ENCODE measurements at places on chromosomes 7 and 10.

DNA sequence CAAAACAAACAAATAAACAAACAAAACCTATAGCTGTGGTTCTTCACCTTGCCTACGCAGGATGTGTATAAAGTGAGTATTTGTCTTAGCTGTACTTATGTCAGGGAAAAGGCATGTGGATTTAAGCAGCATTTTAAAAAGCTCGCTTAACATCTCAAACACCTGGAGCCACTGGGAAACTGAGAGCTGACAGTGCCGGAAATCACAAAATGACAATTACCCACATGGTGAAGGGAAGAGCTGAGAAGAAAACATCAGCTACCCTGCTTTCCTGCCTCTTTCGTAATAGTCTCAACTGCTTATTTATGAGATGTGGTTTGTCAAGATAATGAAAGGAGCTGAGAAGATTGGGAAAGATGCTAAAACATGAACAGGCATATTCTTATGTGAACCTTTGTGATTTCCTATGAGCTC is 31.1 kb upstream of the MSMB start:
- no peak for DNase-seq

DNA sequence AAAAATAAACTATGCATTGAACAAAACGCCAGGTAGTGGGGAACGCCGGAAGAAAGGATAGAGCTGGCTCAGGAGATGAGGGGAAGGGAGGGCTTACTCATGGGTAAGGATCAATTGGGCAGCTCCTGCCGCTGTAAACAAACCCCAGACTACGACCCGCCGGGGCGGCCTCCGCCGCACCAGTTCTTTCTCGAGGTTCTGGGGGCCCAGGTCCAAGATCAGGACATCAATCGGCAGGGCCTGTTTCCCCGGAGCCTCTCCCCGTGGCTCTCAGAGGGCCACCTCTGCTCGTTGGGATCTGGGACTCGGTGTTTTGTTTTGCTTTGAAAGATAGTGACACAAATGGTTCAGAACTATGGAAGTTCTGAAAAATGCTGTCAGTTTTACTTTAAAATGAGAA is 140.4 kb downstream of the ELFN1 start:
- DNase-seq, result no peak

DNA sequence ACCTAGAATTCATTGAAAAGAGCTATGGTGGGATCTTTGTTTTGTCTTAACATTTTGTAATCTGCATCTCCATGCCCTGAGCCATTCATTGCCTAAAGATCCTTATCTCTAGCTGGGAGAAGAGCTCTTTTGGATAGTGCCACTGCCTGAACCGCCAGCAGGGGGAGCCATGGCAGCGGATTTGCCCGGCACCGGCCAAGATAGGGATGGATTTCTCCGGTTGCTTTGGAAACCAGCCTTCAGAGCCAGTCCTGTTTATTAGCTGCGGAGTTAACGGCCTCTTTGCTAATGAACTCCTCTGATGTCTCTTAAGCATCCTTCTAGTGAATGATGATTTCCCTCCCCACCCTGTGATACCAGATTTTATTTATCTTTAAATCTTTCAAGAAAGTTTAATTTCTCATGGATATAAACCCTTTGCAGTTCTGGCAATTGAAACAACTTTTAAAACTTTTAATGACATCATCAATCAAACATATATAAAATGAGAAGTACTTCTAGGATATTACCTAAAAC is 58.2 kb upstream of the LYZL2 start:
- peak; percentile 73 for DNase-seq

- no peak for DNase-seq
Measured at GRCh38 chr7:157841773-157842370, 505.1 kb downstream of the DNAJB6 start.

- DNase-seq, result no peak
Measured at GRCh38 chr7:78267141-78267540, 468.6 kb downstream of the PHTF2 start.

DNA sequence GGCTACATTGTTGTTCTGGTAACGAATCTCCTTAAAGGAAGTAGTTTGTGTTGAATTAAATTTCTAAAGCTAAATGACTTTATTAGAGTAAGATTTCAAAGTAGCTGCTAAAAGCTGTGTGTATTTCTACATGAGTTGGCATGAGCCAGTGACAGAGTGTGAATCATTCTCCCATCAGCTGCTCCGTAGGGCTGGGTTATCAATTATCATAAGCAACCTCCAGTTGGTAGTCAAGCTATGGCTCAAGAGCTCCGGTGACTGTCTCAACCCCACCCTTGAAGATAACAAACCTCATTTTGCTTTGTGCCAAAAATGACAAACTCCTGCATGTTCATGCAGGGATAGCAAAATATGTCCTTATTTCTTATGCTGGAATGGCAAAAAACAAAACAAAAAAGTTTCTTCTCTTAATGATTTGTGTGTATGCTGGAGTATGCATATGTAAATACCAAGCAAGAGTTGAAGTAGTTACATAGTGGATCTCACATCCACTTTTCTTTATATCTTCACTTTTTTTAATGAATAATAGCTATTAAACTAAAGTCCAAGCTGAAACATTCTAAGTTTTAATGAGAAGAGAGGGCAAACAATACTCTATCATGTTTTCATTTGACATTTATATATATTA is 249.4 kb downstream of the CACNA2D1 start:
- DNase-seq, result no peak

DNA sequence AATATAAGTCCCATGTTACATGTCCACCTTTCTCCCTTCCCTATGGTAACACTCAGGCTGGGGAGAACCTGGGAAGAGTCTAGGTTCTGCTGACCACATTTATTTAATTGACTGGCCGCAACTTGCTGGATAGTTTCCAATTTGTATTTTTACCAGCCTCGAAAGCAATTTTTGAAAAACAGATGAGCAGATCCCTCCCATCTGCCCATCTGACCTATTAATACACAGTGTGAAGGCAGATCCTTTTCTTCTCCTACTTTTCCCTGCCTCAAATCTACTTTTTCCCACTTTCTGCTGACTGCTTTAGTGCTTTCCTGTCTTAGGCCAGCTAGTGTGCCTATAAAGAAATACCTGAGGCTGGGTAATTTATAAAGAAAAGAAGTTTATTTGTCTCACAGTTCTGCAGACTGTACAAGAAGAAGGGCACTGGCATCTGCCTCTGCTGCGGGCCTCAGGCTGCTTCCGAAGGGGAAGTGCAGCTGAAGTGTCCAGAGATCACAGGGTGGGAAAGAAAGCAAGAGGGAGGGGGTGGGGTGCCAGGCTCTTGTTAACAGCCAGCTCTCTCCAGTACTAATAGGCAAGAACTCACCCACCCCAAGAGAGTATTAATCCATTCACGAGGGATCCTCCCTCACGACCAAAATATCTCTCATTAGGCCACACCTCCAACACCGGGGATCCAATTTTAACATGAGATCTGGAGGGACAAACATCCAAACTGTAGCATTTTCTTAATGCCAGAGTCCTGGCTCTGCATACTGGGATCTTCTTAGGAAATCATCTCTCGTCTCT is 336.0 kb upstream of the IGFBP3 start:
- no peak for DNase-seq

- no peak for DNase-seq
Measured at GRCh38 chr10:75493464-75493863, 62.0 kb downstream of the LRMDA start.

- no peak for DNase-seq
Measured at GRCh38 chr10:24152270-24152669, 56.7 kb upstream of the KIAA1217 start.

- no peak for DNase-seq
Measured at GRCh38 chr7:151249732-151250072, 1.2 kb upstream of the SMARCD3 start.

DNA sequence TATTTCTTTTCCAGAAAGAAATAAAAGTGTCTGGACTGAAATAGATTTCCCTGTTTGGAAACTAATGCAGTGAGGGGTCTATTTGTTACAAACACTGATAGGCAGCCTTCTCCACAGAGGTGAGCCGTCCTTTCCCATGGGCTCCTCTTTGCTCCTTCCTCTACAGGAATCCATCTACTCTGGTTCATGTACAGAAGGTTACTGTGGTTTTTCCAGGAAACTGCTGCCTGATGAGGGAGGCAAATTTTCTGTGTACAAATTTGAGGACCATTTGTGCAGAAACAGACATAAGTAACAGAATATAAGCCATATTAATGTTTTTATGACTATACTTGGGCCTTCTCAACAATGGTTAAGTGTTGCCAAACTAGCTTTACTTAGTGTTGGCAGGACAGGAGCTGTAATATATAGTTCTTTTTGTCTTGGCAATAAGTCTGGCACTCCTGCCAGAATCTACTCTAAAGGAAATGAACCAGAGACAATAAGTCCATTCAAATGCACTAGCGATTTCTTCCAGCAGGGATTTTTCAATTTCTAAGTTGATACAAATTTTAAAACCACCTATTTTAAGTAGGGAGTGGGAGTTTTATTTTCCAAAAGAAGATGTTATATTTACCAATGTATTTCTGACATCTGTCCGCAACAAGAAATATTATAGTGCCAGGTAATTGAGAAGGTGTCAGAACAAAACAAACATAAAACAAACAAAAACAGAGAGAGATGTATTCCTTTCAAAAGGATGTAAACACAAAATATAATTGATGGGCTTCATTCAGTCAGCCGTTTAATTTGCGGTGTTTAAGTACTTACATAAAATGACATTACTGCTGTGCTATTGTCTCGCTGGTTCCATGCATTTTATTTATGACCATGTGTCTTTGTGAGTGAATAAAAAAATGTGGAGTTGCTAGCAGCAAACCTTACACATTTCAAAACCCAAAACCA is 91.0 kb upstream of the NFE2L3 start:
- DNase-seq, result no peak

GRCh38 chr10:28468707-28469483 is 64.0 kb upstream of the WAC start:
- DNase-seq, result no peak

- DNase-seq, result no peak
Measured at GRCh38 chr7:26165950-26166683, 14.1 kb downstream of the NFE2L3 start.

DNA sequence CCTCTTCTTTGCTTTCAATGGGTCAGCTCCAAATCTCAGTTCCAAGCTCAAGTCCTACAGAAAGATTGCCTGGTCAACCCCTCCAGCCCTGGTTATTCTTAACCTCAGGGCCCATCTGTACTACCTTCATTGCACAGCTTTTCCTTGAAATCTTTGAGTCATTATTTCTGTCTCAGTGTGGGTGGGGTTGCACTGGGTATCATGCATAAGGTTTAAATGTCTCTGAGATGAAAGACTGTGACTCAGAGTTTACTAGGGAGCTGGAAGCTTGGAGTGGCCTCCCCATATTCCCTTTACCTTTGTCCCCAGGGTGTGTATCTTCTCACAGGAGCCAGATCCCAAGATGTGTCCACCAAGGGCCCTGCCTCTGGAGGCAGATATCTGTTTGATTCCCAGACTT is 3.3 kb upstream of the OR6V1 start:
- no peak for DNase-seq

DNA sequence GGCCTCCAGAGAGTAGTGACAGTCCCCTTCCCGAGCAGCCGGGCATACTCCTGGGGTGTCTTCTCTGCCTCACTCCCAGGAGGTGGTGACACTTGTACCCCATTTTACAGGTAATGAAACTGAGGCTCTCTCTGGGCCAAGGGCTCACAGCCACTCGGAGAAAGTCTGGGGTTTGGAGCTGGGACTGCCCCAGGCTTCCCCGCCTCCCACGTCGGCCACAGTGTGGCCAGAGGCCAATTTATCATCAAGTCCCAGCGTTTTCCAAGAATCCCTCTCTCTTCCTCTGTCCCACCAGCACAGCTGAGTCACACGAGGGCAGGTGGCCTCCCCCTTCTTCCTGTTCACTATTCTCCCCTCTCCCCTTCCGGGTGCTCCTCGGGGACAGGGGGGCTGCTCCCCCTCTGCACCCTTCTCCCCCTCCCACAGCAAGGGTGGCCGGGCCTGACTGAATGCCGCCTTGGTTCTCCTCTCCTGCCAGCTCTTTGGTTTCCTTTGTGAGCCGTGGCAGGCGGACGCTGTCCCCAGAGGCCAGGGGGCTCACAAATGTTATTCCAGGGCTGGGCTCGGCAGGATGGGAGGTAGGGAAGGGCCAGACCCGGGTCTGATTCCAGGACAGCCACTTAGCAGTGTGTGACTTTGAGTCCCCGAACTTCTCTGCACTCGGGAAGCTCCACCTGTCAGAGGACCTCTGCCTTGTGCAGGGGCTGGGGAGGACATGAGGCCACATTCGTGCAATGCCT is 17.7 kb downstream of the CLIP2 start:
- no peak for DNase-seq

- no peak for DNase-seq
Measured at GRCh38 chr10:78542141-78542489, 508.5 kb downstream of the RPS24 start.

- DNase-seq, result no peak
Measured at GRCh38 chr7:152574892-152575548, 100.9 kb downstream of the XRCC2 start.

DNA sequence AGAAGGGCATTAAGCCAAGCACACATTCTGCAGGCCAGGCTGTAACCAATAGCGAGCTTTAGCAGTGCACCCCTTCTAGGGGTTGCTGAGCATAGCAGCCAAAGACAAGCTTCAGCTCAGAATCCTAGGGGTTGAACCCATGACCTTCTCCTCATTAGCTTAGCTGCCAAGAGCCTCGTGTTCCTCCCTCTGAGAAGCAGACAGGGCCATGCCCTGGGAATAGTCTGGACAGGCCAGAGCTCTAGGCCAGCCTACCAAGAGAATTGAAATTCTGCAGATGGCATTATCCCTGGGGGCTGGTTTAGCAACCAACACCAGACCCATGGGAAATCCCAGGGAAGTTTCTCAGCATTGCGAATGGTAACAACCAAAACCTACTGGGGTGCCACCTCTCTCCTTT is 77.2 kb downstream of the PLXNA4 start:
- no peak for DNase-seq

DNA sequence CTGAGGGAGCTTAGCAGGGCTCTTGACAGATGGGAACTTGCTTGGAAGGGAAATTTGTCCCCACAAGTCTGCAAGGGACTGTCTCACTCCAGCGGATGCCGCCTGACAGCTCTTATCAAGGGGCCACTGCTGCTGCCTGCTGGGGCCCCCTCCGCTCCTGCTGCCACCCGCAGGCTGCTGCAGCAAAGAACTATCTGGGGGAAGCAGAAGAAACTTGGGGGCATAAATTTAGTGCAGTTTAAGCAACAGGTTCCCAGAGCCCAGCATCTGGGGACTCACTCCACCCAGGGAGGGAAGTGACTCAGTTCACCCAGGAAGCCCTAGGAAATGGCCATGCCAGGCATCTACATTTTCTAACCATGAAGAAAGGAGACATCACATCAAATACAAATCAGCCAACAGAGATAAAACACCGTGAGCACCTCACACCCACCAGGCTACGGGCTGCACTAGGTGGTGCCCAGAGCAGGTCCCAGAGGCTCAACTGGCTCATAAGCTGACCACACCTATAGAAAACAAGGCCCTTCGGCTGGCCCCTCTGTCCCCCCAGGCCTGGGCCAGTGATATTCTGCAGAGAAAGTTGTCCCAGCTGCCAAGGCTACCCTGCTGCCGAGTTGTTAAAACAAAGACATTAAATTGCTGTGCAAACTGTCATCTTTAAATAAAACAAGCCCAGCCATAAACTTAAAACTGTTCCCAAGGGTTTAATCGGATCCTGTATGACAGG is 3.7 kb downstream of the RGS10 start:
- DNase-seq, result no peak

- no peak for DNase-seq
Measured at GRCh38 chr7:106003525-106004064, 40.5 kb downstream of the CDHR3 start.

DNA sequence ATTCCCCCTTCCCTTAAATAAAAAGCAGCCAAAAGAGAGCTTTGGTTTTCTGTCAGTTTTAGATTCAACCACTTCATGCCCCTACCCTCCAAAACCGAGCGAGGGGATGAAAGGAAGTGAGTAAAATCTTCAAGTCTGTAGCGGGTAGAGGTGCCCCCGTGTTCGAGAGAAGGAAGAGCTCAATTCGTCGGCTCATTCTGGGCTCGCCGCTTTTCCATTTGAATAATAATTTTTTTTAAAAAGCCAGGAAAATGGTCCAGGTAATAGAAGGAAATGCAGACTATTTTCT is 436.2 kb upstream of the GALNT17 start:
- DNase-seq, result no peak

Measured in stimulated activated CD4-positive, alpha-beta T cell treated with anti-CD3 and anti-CD28 coated beads, Interleukin-1b, Interleukin-23, amount 100 ng/mL, for 1 hour (primary cell).